ENCODE measurements at places on chromosomes 7 and 10. TPM values are rescaled to one million over a fixed set of nuclear protein-coding genes. Genes with fewer than 3 reads are reported as not detected.

The CHAT gene
- total RNA-seq: not detected

GRCh38 chr7:74665296-74665938 is 7.9 kb downstream of the GTF2I start:
- no peak for DNase-seq

The HMX2 gene
- not detected for total RNA-seq

The GPR15LG gene
- total RNA-seq: not detected

The SPOCK2 gene
- total RNA-seq: 0.17 TPM

GRCh38 chr7:156892081-156892800 is 742 bp downstream of the LMBR1 start:
- peak; percentile 35 for DNase-seq

- DNase-seq: no peak
Measured at GRCh38 chr10:112587729-112588128, 140.7 kb downstream of the VTI1A start.

The OR9A2 gene
- not detected for total RNA-seq

DNA sequence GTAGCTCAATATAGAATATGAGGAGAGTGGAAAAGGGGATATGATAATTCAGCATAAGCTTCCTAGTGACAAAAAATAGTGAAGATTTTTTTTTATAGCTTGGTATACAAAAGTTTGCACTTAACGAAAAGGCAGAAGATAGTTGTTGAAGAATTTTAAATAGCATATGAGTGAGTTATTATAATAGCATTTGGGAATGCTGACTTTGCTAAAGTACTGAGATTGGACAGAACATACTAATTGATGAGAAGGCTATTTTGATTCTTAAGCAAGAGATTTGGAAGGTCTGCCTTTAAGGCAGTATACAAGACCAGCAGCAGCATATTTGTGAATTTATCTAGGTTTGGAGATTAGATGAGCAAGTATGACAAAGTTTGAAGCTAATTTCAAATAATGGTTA is 600.9 kb upstream of the POT1 start:
- DNase-seq: no peak

GRCh38 chr10:104276192-104276591 is 7.2 kb downstream of the GSTO2 start:
- no peak for DNase-seq

The FAM25G gene
- total RNA-seq: not detected

- no peak for DNase-seq
Measured at GRCh38 chr10:109997233-109997632, 10.6 kb upstream of the ADD3 start.

DNA sequence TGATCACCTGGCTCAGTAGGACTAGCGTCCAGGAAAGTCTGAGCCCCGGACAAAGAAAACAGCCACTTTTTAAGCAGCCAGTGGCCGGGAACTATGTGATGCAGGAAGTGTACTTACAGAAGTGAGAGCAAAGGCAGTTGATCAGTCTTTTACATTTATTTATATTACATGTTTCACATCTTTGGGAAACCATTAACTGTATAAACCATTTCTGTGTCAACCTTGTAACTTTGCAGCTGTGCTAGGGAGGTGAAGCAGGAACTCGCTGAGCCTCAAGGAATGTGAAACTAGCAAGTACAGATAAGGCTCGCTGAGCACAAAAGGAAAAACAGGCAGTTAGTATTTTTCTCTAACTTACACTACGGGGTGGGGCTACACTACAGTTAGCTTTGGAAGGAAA is 39.9 kb upstream of the HECW1 start:
- no peak for DNase-seq
